ENCODE measurements at places on chromosomes 12 and 14. TPM values are rescaled to one million over a fixed set of nuclear protein-coding genes. Genes with fewer than 3 reads are reported as not detected.

DNA sequence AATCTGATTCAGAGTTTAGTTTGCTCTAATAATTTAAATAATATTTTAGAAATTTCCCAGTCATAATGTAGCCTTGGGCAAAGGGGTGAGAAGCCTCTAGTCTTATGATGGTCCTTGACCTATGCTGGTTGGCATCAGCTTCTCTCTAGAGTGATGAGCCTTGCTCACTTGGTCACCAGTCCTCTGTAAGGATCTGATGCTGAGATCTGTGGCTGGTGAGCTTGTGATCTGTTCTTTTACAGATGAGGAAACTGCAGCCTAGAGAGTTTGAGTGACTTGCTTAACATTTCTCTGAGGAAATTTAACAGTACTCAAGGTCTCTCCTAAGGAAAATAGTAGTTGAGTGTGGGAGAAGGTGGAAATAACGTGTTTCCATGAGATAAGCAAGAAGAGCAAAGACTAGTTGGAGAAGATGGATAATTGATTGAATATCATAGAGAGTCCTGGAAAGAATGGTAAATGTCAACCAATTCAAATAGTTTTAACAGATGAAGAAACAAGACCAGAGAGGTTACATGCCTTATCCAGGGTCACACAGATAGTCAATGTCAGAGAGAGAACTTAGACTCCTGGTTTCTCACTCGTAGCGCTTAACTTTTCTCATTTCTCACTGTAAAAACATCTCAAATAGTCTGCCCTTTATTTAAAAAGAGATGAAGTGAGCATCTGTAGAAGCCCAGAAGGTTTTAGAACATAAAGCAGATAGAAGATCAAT lies 89.7 kb upstream of the ETV6 start:
- H3K27me3 ChIP-seq: no peaks in the 10 kb centered on the region
- no peak for DNase-seq
- H3K4me3 ChIP-seq: no peak overlapping the region
- H3K27ac ChIP-seq: no peak overlapping the region

DNA sequence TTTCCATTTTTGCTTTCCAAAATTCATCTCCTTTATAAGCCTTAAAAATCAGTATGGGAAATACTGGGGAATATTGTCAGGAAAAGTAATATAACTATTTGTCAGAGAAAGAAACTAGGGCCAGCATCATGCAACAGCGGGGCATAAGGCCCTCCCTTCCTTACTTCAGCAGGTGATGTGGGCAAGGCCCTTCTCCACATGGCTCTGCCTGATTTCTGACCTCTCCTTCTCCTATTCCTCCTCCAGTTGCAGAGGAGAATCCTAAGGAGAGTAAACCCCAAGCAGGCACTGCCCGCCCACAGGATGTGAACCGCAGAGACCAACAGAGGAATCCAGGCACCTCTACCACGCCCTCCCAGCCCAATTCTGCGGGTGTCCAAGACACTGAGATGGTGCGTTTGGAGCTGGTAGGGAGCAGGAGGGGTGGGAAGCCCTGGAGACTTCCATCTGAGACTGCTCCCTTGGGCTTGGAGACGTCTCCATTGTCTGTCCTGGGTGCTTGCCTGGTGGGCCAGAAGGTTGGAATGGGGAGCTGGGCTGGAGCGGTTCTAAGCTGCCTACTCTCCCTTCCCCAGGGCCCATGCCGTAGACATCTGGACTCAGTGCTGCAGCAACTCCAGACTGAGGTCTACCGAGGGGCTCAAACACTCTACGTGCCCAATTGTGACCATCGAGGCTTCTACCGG lies 2.7 kb upstream of the SOAT2 start:
- no peaks in the 10 kb centered on the region for H3K36me3 ChIP-seq
- no peak overlapping the region for H3K27ac ChIP-seq
- peaks cover 14% of the 10 kb centered on the region for H3K27me3 ChIP-seq
- DNase-seq: no peak
- peaks cover 67% of the 10 kb centered on the region for H3K4me1 ChIP-seq

DNA sequence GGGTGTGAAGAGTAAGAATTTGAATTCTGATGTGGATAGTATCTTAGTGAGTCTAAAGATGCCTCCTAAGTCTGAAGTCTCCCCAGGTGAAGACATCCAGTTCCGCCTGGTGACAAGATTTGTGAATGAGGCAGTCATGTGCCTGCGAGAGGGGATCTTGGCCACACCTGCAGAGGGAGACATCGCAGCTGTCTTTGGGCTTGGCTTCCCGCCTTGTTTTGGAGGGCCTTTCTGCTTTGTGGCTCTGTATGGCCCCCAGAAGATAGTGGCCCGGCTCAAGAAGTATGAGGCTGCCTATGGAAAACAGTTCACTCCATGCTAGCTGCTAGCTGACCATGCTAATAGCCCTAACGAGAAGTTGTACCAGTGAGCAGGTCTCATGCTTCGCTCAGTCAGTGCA lies 24.6 kb upstream of the AICDA start:
- H3K36me3 ChIP-seq: no peaks in the 10 kb centered on the region
- H3K4me1 ChIP-seq: no peaks in the 10 kb centered on the region
- no peak overlapping the region for H3K4me3 ChIP-seq
- no peak for DNase-seq
- no peak overlapping the region for H3K27ac ChIP-seq
- H3K27me3 ChIP-seq: no peaks in the 10 kb centered on the region

DNA sequence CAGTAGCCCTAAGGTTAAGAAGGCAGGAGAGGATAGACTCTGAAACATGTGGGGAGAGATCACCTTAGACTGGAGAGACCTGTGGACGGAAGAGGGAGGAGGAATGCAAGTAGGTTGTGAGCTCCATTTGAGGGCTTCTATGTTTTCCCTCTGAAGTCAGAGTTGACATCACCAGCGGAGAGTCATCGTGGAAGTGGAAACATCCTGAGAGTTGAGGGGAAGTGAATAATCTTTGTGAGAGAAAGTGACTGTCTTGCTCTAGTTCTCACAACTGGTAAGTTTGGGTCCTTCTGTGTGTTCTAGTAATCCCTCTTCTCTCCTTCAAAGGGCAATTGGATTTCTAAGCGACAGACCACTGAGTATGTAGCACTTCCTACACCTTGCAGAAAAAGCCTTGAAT lies 103.6 kb upstream of the CCND2 start:
- no peak overlapping the region for H3K27ac ChIP-seq
- H3K36me3 ChIP-seq: no peaks in the 10 kb centered on the region
- H3K27me3 ChIP-seq: no peaks in the 10 kb centered on the region
- H3K4me1 ChIP-seq: peaks cover 4% of the 10 kb centered on the region

DNA sequence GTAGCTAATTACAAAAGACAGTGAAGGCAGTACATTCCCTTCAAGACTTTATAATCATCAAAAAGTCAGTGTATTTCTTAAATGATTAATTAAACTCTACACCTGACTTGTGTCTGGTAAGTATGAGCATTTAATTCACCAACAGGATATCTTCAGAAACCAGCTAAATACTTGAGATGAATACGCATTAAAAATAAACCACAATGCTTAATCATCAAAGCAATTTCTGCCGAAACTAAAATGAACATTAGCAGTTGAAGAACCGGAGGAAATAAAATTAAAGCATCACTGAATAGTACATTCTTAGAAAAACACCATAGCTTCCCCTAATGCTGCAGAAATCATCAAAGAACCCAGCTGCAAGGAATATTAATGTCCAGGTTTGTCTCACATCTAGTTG lies 32.7 kb downstream of the SLC25A21 start:
- no peaks in the 10 kb centered on the region for H3K27me3 ChIP-seq
- no peak overlapping the region for H3K27ac ChIP-seq
- no peak for DNase-seq
- H3K4me3 ChIP-seq: no peak overlapping the region

Gene LHX5
- not detected for polyA plus RNA-seq

Gene FOXG1
- not detected for polyA plus RNA-seq

Gene ASCL1
- polyA plus RNA-seq: 6.4 TPM

Gene SRRM4
- 1.6 TPM for polyA plus RNA-seq
